NCI-H2107 (cell line): ENCODE measurements at places on chromosomes 16 and 17.
A peak's percentile ranks its signal among the peaks of the same experiment; 100 is the strongest.

DNA sequence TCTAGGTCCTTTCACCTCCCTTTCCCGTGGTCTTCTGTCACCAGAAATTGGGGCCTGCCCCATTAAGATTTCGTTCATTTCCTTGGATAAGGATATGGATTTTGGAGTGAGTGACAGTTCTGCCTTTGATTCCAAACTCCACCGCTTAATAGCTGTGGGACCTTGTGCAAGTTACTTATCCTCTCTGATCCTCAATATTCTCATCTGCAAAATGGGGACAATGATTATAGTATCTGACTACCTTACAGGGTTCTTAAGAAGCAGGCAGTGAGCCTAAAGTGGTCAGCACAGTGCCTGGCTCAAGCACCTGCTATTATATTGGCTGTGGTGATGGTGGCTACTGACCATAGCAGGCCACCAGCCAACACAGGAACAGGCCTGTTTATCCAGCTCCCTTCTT lies 15.6 kb downstream of the TBKBP1 start:
- no peak for DNase-seq

DNA sequence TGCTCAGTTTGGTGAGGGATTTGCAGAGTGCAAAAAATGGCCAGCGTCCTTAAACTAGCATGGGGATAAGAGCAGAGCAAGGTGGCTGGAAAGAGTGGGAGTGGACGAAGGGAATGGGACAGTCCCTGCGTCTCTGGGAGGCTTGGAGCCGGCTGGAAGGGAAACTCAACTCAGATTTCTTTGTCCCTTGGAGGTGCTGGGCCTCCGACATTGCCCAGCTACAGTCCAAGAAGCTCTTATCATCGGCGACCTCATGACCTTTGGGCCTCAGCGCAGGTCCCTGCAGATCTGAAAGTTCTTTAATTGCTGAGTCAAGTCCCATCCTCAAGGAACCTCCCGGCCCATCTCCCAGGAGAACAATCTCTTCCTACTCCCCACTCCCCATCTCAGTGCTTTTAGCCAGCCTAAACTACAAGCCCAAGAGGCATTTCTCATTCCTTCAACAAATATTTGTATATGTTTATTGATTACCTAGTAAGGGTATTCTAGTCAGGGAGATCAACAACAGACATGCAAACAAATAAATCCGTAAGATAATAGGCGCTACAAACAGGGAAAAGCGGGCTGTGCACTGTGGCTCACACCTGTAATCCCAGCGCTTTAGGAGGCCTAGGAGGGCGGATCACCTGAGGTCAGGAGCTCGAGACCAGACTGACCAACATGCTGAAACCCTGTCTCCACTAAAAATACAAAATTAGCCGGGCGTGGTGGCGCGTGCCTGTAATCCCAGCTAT lies 985 bp upstream of the TMEM107 start:
- DNase-seq: no peak

DNA sequence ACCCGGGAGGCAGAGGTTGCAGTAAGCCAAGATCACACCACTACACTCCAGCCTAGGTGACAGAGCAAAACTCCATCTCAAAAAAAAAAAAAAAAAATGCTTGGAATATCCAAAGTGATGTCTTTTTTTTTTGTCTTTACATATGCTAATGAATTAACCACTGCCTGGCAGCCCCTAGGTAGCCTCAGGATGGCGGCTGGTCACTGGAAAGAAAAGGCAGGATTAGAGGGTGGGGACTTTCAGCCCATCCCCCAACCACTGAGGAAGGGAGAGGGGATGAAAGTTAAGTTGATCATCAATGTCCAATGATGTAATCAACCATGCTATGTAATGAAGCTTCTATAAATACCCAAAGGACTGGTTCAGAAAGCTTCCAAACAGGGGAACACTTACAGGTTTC lies 26.8 kb downstream of the RNF157 start:
- DNase-seq: no peak

- DNase-seq: no peak
Measured at GRCh38 chr16:35753559-35754390, 2294.4 kb downstream of the TP53TG3F start.

DNA sequence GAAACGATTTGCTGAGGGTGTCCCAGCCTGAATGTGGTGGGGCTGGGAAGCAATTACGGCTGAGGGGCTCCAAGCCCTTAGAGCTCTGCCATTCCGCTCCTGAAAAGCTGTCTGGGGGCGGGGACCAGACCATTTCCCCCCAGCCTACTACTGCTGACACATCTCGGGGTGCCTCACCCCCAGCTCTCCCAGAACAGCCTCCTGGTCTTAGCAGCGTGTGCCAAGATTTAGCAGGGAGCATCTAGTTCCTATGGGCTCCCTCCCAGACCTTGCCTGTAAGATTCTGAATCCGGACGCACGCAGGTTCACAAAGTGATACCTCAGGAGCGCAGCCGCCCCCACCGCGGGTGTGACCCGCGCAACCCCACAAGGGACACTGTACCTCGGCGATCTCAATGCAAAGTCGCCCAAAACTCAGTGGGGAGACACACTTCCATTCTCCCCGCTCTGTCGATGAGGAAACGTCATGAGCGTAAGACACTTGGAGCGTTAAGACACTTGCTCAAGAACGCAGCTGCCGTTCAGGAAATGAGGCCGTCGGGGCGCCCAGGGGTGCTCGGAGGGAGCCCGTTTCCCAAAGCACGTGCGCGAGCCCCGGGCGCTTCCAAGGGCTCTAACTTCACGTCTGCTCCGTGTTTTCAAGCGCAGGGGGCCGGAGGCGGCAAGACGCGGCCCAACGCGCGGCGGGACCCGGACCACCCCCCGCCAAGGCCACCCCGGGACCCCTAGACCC lies 629 bp downstream of the GEMIN4 start:
- DNase-seq: no peak

DNA sequence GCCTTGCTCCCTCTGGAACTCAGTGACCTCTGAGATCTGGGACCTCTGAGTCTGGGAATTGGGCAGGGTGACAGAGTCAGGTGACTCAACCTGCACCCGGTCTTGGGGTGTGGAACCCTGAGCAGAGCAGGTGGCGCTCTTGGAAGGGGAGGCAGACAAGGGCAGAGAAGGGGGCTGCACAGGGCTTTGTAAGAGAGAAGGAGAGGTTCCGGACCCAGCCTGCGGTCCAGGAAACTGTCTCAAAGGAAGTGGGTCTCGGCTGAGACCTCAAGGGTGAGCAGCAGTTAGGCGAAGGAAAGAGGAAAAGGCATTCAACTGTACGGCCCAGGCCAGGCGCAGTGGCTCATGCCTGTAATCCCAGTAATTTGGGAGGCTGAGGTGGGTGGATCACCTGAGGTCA lies 10.0 kb upstream of the RIPOR1 start:
- no peak for DNase-seq

DNA sequence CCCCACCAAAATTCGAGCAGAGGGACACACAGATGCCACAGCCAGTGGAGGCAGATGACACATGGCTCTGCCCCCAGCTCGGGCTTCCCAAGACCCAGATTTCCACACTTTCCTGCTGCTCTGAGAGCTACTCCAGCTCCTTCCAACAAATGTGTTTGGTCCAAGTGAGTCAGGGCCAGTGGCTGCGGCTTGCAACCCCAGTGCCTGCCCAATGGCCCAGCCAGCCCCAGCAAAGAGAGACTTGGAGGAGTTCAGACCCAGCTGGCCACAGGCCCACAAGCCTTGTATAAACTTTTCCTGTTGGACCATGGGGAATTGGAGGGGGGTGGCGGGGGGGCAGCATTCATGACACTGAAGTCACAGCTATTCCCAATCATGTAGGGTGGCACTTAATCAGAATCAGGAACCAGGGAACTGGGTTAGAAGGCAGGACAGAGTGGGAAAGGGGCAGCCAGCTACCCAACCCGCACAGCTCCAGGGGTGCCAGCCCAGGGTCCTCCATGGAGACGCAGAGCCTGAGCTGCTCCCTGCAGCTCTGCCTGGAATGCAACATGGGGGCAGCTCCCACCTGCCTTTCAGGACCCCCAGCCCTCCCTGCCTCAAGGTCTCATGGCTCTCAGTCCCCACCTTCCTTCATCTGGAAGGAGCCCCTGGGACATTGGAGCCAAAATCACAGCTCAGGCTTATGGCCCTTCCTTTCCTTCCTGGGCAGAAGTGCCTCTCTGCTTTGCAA lies 17.5 kb upstream of the C16orf78 start:
- DNase-seq: no peak

- DNase-seq: no peak
Measured at GRCh38 chr17:56150649-56151048, 2.6 kb upstream of the ANKFN1 start.

GRCh38 chr16:71882505-71883167 lies 1.3 kb downstream of the ZNF821 start:
- DNase-seq: peak; percentile 20

DNA sequence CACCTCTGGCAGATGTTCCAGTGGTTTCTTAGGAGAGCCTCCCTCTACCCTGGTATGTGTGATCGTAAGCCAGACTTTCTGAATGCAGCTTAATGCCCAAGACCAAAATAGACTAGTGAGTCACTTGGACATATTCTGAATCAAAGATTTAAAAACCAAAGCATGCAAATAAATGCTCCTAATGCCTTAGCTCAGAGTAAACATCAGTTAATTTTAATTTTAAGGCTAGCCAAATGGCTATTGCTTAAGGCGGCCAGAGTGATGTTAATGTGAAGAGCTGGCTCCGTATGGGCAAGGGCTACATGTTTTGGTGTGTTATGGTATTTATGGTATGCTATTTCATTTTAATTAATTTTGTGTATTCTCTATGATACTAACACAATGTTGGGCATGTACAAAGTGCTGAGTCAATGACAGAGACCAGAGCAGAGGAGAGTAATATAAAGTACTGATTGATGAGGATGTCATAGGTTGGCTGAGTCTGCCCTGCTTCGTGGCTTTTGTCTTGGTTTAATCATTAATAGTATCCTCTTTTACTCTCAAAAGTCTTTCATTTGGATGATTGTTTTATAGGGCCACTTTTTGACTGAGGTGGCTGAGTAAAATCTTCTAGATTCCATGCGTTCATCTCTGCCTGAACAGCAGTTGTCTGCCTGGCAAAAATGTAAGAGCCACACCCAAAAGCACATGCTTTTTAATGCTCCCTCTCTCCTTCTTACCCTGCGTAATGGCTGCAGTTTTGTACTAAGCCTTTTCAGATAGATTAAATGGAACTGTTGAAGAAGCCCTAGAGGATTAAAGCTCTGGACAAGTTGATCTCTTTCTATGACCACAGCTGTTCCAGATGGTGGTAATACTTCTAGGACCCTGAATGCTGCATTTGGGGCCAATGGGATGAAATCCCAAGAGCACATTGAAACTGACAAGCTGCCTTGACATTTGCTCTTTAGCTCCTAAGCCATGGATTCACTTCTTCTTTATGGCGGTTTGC lies 59.6 kb downstream of the MAP2K6 start:
- no peak for DNase-seq

GRCh38 chr17:38702166-38702915 lies 2.7 kb upstream of the MLLT6 start:
- peak; percentile 44 for DNase-seq

DNA sequence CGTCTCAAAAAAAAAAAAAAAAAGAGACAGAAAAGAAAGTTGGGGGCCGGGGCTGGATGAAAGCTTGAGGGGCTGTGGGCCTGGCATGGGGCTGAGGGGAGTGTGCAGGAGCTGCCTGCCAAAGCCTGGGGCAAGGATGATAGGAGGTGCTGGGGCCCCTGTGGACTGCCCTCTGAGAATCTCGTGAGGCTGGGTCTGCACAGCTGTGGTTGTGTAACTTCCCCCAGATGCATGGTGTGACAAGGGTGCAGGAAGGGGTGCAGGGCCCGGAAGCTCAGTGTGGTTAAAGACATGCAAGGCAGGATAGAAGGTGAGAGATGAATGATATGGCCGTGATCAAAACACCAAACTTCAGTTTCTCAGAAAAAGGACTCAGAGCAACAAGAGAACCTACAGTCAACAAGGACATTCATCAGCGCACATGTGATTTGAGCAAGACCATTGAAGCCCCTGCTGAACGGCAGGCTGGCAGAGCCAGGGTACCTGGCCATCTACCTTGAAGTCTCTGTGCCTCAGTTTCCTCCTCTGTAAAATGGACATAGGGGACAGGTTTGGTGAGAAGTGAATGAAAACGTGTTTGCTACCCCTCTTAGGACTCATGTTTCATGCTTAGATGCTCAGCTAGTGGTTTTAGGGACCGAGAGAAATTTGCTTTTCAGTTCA lies 9.6 kb downstream of the IL32 start:
- no peak for DNase-seq
